ENCODE measurements at places on chromosomes 1 and 21.

DNA sequence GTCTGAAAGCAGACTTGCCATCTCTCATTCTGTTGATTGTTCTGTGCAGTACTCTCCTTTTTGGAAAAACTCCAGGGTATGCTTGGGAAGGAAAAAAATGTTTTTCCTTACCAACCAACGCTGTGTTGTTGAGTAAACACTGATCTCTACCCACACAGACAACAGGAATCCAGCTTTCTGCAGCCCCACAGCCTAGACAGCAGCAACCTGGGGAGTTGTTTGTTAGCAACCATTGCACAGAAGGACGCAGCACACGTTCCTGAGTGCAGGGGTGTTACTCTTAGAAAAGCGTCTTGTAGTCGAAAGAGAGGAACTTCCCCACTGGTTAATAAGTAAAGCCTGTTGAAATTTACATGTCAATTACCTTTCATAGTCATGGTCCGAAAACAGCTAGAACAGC is 56.6 kb downstream of the SMYD2 start:
- no peak for DNase-seq

GRCh38 chr1:111862599-111862998 is 106.9 kb downstream of the DDX20 start:
- DNase-seq, result no peak

GRCh38 chr21:29526545-29526944 is 227.8 kb downstream of the BACH1 start:
- no peak for DNase-seq

GRCh38 chr1:196896355-196896754 is 8.5 kb downstream of the CFHR4 start:
- no peak for DNase-seq

DNA sequence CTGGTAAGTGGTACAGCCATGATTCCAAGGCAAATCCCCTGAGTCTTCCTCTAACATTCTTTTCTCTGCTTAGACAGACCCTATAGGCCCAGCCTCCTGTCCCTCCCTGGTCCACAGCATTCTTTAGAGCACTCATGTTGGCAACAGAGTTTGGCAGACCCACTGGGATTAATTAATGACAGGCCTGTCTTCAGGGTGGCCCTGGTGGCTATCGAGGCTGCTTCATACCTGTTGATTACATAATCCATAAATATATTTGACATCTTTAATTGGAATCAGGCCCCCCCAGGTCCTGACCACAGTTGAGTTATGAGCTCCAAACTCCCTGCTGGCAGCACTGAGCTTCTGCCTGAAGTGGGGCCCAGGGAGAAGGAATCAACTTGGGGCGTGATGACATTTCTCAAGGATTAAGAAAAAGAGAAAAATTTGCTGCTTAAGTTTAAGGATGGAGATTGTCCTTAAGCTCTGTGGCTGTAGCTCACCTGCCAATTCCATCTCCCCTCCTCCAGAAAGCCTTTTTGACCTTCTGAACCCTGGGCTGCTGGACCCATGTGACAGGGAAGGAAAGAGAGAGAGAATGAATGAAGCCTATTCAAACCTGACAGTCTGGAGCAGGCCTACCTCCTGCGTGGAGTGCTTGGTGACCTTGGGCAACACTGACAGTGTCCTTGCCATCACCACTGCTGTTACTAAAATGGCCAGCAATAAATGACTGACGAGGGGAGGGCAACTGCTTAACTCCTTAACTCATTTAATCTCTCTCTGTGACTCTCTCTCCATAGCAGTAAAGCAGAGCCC is 156.6 kb downstream of the TRABD2B start:
- DNase-seq, result no peak

DNA sequence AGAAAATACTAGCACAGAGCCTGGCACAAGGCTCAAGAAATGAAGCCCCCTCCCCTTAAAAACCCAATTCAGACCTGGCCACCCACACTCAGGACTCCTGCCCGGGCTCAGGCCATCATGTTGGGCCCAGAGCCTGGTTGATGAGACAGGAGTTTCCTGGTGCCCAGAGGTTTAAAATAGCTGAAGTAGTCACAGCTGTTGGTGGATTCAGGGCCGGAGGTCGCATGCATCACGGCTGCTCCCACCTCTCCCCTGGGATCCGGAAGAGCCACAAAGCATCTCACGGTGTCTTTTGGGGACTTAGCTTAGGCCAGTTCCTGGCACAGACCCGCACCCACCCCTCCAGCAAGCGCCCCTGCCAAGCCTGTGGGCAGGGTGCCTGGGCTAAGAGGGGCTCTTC is 2.6 kb upstream of the PADI2 start:
- DNase-seq, result no peak

- no peak for DNase-seq
Observed at GRCh38 chr21:46361935-46362334, 38.0 kb downstream of the PCNT start.

DNA sequence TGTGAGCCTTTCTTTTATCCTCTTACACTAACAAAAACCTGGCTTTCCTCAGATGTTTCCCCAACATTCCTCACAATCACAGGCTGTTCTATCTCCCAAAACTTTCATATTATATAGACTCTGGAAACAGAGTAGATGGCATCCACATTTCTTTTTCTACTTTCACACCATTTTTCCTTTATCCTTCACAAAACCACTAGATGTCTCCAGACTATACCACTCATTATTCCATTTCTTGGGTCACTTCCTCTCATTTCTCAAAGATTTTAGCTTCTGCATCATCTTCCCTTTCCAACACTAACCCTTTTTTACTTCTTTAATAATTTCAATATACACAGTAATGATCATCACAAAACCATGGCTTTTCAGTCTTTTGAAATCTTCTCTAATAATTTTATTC is 286.0 kb upstream of the DEPDC1 start:
- DNase-seq, result no peak

GRCh38 chr1:22295856-22296255 is 153.0 kb upstream of the WNT4 start:
- DNase-seq, result no peak

- DNase-seq, result no peak
Observed at GRCh38 chr1:178579562-178579961, 66.7 kb downstream of the TEX35 start.

- DNase-seq, result no peak
Observed at GRCh38 chr1:208479435-208479834, 235.3 kb upstream of the PLXNA2 start.

- peak; percentile 40 for DNase-seq
Observed at GRCh38 chr1:84103197-84103992, 40.7 kb upstream of the PRKACB start.

GRCh38 chr1:26287033-26287711 is 7.3 kb downstream of the SH3BGRL3 start:
- no peak for DNase-seq

GRCh38 chr1:33392639-33393038 is 38.3 kb downstream of the PHC2 start:
- DNase-seq, result peak; percentile 42

- no peak for DNase-seq
Observed at GRCh38 chr1:96329121-96329520, 392.5 kb upstream of the PTBP2 start.

- DNase-seq, result no peak
Observed at GRCh38 chr21:45817345-45817744, 164.2 kb upstream of the COL6A1 start.

- DNase-seq, result no peak
Observed at GRCh38 chr1:231890791-231891190, 264.2 kb downstream of the DISC1 start.

DNA sequence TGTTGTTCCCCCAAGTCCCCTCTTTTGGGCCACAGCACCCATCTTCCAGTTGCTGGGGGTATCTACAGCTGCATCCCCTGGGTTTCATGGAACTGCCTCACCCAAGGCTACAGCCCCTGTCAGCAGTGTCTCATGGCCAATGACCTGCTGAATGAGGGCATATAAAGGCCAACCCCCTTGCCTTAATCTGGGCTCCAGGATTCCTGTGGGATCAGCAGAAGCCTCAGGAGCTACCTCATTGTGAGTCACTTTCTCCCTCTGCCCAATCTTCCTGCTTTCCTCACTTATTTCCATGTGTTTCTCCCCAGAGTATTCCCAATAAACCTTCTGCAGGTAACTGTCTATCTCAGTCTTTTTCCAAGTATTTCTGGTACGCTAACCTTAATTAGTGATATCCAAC is 37.3 kb upstream of the SYT14 start:
- DNase-seq, result no peak

- no peak for DNase-seq
Observed at GRCh38 chr1:40014812-40015594, 25.5 kb upstream of the CAP1 start.

GRCh38 chr1:47938520-47938919 is 58.7 kb downstream of the TRABD2B start:
- no peak for DNase-seq

DNA sequence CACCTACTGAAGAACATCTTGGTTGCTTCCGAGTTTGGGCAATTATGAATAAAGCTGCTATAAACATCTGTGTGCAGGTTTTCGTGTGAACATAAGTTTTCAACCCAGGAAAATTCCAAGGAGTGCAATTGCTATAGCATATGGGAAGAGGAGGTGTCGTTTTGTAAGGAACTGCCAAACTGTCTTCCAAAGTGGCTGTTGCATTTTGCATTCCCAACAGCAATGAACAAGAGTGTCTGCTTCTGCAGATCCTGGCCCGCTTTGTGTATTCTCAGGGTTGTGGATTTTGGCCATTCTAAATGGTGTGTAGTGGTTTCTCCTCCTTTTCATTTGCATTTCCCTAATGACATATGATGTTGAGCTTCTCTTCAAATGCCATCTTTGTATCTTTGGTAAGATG is 23.8 kb downstream of the GNG4 start:
- no peak for DNase-seq

DNA sequence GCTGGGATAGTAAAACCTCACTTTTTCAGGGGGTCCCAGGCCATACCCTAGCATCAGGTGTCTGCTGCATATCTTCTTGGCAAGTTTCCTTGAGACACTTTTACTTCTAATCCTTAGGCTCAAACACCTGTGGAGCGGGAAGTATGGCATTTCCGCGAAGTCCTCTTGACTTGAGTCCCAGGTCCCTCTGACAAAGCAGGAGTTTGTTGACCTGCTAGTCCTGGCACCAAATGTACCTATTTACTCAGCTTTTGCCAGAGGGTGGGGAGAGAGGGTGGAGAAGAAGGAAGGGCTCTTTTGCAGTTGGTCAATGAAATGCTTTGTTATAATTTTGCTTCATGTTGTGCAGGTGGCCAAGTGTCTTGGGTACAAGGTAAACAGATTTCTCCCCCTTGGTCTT is 59.7 kb downstream of the CLIC6 start:
- DNase-seq, result no peak

GRCh38 chr21:33278721-33279120 is 12.6 kb downstream of the IL10RB start:
- no peak for DNase-seq

- no peak for DNase-seq
Observed at GRCh38 chr1:161936786-161937185, 86.9 kb downstream of the OLFML2B start.

GRCh38 chr1:19564366-19564765 is 79.0 kb upstream of the CAPZB start:
- DNase-seq, result no peak

- DNase-seq, result no peak
Observed at GRCh38 chr21:46637952-46638746, 2.7 kb downstream of the PRMT2 start.

GRCh38 chr1:68454534-68454933 is 4.8 kb upstream of the RPE65 start:
- no peak for DNase-seq

- DNase-seq, result no peak
Observed at GRCh38 chr1:189804352-189804751, 673.3 kb downstream of the BRINP3 start.

DNA sequence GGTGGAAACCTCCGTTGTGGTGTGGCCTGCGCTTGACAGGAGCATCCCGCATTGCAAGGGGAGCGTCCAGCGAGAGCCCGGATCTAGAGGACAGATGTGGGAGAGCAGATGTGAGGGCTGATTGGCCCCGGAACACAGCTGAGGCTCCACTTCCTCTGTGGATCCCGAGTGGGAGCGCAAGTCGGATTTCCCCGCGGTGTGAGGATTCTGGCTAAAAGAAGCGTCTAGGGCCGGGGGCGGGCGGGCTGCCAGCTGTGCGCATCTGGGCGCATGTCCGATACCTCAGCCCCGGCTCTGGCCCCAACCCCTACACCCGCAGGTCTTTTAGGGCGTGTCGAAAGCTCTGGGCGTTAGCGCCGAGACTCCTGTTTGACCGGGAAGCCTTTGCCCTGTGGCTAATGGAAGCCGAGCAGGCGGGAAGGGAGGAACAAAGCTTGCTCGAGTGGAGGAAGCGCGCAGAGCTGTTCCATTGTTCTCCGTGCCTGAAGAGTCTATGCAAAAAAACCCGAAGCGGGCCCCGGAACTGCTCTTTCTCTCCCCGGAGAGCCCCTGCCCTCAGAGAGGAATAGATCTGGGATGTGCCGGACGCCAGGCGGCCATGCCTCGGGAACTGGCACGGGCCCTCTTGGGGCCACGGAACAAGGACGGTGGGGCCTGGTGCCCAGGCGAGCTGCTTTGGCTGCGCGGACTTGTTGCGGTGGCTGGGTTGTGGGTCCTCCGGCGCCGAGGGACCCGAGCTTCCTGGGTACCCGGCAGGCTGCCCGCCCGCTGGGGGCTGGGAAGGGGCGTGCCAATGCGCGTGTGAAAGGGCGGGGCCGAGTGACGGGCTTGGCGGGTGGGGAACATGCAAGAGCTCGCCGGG is 111.1 kb downstream of the NAV1 start:
- peak; percentile 82 for DNase-seq

- DNase-seq, result no peak
Observed at GRCh38 chr21:30829659-30830058, at the start of gene KRTAP7-1. KRTAP7-1 (minus strand) TSS chr21:30829759; CDS start chr21:30829698, 61 bp downstream.

- DNase-seq, result no peak
Observed at GRCh38 chr1:12692967-12693782, 22.7 kb upstream of the AADACL3 start.

- DNase-seq, result peak; percentile 23
Observed at GRCh38 chr1:102772831-102773230, 335.5 kb downstream of the COL11A1 start.

DNA sequence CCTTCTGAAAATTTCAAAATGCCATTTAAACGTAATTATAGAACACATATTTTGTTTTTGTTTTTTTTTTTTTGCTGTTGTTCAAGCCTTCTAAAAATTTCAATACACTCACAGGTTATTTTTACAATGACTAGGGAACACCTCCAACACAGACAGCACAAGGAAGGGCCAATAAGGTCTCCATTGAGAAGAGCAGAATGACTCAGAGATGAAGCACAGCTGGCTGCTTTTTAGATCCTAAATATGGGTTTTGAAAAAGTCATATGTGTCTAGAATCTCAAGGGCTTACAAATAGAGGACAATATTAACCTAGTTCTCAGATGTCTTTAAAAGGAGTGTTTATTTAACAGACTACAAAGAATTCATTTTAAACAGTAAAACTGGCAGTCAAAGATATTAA is 104.6 kb downstream of the NEGR1 start:
- no peak for DNase-seq

GRCh38 chr1:36542962-36543515 is 60.3 kb upstream of the CSF3R start:
- DNase-seq, result peak; percentile 61

- DNase-seq, result no peak
Observed at GRCh38 chr1:52911541-52911940, 10.0 kb downstream of the ECHDC2 start.

GRCh38 chr1:25707280-25708016 is 90.9 kb downstream of the MAN1C1 start:
- peak; percentile 47 for DNase-seq
